ENCODE measurements at places on chromosomes 12 and 14.

GRCh38 chr12:72631926-72632685 is 359.9 kb downstream of the TRHDE start:
- no peak for DNase-seq

DNA sequence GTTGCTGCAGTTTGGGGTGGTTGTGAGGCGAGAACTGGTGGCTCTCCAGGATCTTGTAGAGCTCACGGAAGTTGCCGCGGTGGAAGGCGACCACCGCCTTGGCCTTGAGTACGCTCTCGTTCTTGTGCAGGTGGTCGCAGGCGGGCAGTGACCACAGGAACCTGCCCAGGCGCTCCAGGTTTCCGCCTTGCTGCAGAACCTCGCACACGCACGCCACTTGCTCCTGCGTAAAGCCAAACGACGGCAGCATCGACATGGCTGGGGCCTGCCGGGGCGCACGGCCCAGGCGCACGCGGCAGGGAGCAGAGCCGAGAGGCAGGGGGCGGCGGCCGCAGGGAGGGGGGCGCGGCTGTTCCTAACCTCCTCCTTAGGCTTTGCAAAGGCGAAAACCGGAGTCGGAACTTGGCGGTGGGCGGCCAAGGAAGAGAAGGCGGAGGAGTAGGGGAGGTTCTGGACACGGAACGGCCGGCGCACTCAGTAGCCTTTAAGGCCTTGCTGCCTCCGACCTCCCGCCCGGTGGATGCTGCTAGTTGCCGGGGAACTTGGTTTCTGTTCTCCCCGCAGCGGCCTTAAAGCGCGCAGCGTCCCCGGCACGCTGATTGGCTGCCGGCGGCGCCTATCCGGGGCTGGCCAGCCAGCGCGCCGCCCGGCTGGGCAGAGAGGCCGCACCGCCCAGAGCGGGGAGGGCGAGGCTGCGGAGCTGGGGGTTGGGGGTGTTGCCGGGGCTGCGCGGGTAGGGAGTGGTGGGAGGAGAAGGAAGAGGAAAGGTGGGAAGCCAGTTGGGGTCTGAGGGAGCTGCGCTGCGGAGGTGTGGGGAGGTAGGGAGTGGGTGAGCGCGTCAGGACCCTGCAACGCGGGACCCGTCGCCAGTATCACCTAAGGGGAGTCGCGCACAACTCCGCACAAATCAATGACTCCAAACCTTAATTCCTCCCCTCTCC is at the start of gene SIX1:
Gene SIX1 (minus strand): TSS at position 544 of the 941 bp plus-strand sequence. CDS start 288 bp downstream, at position 256.
- DNase-seq = no peak

GRCh38 chr14:65850429-65851135 is 438.1 kb downstream of the FUT8 start:
- no peak for DNase-seq

GRCh38 chr12:126668961-126669360 is 1598.0 kb upstream of the TMEM132C start:
- no peak for DNase-seq

- no peak for DNase-seq
Measured at GRCh38 chr12:12648284-12648683, 36.6 kb downstream of the CREBL2 start.

DNA sequence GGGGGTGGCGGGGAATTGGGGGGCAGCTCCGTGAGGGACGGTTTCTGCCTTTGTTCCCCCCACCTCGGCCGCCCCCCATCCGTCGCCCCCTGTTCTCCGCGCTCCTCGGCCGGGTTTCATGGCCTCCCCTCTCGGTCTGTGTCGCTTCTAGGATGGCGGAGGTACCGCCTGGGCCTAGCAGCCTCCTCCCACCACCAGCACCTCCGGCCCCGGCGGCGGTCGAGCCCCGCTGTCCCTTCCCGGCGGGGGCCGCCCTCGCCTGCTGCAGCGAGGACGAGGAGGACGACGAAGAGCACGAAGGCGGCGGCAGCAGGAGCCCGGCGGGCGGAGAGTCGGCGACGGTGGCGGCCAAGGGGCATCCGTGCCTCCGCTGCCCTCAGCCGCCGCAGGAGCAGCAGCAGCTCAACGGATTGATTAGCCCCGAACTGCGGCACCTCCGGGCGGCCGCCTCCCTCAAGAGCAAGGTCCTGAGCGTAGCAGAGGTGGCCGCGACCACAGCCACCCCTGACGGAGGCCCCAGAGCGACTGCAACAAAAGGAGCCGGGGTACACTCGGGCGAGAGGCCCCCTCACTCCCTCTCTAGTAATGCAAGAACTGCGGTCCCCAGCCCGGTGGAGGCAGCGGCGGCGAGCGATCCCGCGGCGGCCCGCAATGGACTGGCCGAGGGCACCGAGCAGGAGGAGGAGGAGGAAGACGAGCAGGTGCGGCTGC is 575 bp downstream of the NAA30 start:
- peak; percentile 41 for DNase-seq

DNA sequence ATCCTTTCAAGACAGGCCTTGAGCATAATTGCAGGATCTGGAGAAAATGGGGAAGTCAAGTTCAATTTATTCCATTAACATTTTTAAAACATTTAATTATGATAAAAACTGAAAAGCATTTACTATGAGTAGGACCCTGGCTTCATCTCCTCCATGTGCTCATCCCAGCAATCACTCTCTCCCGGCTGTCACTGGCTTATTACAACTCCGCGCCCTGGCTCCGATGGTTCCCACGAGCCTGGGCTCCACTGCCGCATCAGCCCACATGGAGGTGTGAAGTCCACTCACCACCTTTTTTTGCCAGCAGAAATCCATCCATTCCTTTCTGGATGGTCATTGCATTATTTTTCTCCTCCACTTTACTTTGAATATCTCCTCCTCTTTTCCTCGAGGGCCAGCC is 194.4 kb downstream of the EMP1 start:
- no peak for DNase-seq

- no peak for DNase-seq
Measured at GRCh38 chr14:105315211-105315721, 718 bp downstream of the PACS2 start.

GRCh38 chr12:11834104-11834812 is 184.8 kb downstream of the ETV6 start:
- no peak for DNase-seq

- no peak for DNase-seq
Measured at GRCh38 chr12:11951209-11951608, 119.5 kb upstream of the BCL2L14 start.

DNA sequence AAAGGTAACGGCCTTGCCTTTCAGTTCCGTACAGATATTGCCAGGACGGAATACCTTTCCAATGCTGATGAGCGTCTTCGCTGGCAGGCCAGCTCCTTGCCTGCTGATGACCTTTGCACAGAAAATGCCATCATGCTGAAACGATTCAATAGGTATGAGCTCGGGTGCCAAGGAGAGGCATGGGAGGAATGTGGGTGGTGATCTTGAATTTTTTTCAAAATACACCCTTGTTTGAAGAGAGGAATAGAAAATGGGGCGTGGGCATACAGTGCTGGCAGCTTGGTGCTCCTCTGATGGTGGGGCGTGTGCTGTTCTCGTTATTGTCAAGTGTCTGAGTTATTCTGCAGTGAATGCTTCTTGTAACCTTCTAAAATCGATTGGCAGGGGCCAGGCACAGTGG is 52.5 kb downstream of the HSP90AA1 start:
- DNase-seq = no peak
